ENCODE measurements at places on chromosomes 2 and 18.

GRCh38 chr2:38146275-38146906 lies 70.4 kb upstream of the CYP1B1 start:
- peak; percentile 83 for DNase-seq

- DNase-seq = no peak
Observed at GRCh38 chr2:164837807-164838206, 3.8 kb downstream of the COBLL1 start.

DNA sequence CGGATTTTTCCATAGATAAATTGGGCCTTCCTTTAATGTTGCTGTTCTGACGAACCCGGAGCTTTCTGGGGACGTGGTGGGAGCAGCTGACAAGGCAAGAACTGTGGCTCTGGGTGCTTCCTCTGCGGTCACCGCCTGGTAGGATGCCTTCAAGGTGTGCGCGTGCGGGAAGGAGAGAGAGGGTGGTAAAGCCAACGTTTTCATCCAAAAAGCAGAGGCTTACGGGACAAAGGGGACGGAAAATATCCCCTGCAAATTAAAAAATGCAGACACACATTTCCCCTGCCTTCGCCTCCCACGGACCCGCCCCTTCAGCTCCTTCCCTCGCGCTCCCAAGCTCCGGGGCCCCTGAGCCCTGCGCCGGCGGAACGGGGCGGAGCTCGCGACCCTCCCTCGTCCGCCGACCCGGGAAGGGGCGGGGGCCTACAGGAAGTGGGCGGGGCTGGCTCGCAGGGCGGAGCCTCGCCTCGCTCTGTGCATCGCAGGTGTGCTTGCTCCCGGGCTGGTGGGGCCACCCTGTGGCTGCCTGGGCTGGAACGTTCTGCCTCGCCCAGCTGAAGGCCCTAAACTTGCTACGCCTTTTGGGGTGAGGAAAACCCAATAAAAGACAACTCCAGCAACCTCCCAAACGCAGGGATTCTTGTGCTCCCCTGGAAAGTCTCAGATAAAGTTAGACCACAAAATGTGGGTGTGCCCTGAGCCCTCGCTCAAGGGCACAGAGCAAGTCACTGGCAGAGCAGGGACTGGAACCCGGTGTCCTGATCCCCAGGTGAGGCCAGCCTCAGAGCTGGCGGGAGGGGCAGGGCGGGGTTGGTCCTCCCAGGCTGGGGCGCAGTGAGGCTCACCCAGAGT lies 25.4 kb upstream of the SLC66A3 start:
- no peak for DNase-seq

DNA sequence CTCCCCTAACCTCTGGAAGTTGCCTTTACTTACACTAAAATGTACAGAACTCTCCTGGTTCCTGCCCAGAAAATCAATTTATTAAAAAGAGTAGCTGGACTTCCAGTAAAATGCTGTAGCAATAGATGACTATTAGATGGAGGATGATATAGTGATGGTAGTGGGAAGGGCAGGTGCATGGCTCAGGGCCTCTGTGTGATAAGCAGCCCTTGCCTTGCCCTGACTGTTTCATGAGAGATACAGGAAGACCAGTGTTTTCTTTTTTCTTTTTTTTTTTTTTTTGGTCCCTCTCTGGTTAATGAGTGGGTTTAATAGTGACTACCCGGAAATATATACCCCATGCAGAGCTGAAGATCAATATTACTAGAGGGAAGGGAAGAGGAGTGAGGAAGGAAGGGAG lies 48.7 kb upstream of the NEDD4L start:
- no peak for DNase-seq

GRCh38 chr2:174218773-174219172 lies 29.6 kb downstream of the OLA1 start:
- no peak for DNase-seq

- DNase-seq = no peak
Observed at GRCh38 chr2:121608367-121608766, 40.9 kb downstream of the CLASP1 start.

- no peak for DNase-seq
Observed at GRCh38 chr2:235405612-235406361, 88.1 kb upstream of the AGAP1 start.

DNA sequence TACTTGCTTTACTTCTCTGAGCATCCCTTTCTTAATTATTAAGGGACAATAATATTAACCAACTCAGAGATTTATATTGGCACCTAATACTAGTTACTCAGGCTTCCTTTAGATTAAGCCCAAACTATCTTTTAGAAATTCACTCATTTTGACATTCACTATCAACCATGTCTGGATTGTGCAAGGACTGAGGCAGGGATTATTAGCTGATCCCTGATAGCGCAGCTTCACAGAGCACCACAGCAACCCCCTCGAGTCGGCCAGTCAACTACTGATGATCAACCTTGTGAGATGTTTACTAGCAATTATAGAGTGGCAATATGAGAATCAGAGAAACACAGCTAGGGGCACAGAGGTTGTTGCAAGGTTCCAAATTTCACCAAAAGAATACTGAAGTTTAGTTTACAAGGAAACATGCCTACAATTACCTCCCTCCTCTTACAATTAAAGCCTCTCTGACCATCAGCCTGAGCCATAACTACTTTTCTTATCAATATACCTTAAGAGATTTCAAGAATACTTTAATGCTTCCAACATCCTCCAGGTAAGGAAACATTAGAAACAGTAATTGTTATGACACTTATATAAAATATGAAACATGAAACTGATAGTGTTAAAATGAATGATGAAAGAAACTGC lies 191.6 kb downstream of the TCF4 start:
- DNase-seq = no peak

DNA sequence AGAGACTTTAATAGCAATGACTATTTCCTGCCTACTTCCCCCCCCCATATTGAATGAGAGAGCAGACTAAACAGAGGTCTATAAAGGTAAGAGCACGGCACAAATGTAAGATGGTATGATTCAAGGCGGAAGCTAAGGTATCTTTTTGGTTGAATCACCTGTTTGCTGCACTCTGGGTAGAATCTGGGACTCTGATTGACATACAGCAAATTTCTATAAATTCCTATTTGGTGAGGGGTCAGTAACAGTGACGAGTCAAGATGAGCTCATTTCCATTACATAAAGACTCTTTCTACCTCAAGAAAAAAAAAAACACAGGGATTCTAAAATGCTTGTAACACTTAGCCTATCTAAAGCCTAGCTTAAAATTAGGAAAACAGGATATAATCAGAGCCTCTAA lies 297.3 kb downstream of the TNS1 start:
- no peak for DNase-seq

GRCh38 chr2:71150082-71150816 lies 19.8 kb downstream of the MPHOSPH10 start:
- DNase-seq = no peak

GRCh38 chr2:217011576-217011975 lies 151.7 kb upstream of the TNP1 start:
- no peak for DNase-seq

GRCh38 chr2:197308585-197308984 lies 2.0 kb downstream of the ANKRD44 start:
- no peak for DNase-seq

DNA sequence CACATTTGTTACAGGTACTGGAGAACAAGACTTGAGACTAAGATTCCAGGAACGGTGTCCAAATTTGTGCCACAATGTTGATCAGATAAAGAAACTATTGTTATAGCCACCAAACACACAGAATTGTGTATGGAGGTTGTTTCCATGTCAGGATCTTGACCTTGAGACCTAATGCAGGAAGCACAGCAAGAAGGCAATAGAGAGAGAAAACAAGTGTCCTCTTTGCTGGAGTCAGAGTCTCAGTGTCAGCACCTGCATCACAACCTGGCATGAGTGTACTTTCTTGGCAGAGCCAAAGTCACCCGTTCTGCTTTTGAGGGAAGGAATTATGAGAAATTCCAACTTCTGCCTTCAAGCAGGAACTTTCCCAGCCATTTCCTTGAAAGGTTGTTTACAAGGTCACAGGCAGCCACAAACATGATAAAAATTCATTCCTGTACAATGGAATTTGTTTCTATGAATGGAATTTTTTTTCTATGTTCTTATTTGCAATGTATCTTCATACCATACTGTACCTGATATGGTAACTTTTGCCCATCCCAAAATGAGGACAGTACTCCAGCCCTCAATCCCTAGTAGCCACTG lies 118.4 kb downstream of the PKP4 start:
- DNase-seq = no peak

- DNase-seq = no peak
Observed at GRCh38 chr2:233081731-233082221, 21.6 kb downstream of the INPP5D start.

DNA sequence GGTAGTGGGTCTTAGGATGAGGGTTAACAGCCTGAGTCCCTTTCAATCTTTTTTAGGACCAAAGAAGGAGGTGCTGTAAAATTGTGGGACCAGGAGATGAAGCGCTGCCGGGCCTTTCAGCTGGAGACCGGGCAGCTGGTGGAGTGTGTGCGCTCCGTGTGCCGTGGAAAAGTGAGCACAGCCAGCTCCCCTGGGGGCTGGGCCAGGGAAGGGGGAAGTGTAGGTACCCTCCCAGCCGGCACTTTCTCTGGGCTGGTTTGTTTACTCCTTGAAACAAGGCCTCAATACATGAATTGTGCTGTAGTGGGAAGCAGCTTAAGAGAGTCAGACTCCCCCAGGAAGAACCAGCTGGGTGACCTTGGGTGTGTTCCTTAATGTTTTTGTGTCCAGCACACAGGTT lies 90.1 kb downstream of the RTN4 start:
- DNase-seq = no peak

DNA sequence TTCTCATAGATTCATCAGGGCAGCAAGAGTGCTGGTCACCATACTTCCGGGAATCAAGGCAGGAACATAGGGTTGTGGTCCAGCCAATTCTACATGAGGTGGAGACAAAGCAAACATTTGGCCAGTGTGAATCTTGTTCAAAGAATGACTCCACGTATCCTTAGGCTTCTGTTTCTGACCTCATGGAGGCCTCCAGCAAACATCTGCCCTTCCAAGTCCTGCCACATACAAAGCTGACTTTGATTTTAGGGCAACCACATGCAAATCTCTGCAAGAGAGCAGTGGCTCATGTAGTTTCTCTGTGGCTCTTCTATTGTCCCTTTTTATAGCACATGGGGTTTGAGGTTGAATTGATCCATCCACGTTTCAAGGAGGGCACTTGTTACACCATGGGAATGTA lies 132.1 kb upstream of the MMADHC start:
- no peak for DNase-seq

DNA sequence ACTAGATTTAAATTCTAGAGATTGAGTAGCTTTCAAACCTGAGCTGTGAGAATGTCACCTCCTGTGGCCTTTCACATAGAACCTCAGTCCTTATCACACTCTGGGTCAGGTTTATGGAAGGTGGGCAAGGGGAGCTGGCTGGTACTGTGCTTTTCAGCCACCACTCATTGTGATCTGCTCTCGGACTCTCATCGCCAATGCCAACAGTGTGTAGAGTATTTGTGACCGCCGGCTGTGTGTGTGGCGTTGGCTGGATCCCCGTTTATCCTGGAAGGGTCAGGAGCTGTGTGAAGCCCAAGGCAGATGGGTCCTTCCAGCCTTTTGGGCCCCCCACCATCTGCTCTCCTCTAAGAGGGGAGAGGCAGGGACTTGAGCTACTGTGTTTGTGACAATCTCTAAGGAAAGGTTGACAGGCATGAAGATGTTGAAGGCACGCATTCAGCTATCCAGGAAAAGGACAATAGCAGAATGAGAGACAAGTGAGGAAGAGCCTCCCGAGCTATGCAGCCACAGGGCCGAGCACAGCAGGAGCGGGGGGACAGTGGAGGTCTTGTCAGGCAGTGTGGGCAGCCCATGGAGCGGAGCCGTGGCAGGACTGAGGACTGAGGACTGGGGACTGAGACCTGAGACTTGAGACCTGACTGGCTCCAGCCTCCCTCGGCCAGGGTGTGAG lies 107.1 kb upstream of the TPO start:
- DNase-seq = no peak

- no peak for DNase-seq
Observed at GRCh38 chr18:1665079-1665478, 760.4 kb downstream of the ADCYAP1 start.

- DNase-seq = no peak
Observed at GRCh38 chr18:54647176-54647575, 56.1 kb downstream of the DYNAP start.

- DNase-seq = no peak
Observed at GRCh38 chr2:208371634-208371935, 35.0 kb upstream of the PTH2R start.

DNA sequence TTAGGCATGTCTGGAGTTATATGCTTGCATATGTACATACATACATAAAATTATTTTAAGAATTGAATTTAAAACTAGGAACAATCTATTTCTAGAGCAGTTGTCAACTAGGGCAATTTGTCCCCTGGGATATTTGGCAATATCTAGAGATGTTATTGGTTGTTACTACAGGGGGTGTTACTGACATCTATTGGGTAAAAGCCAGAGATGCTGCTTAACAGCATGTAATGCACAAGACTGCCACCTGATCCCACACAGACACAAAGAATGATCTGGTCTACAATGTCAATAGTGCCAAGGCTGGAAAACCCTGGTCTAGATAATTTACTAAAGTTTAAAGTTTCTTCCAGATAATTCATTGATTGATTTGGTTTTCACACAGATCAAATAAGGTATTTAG lies 185.3 kb downstream of the NYAP2 start:
- DNase-seq = no peak

GRCh38 chr18:3236470-3236869 lies 11.1 kb upstream of the MYL12A start:
- DNase-seq = no peak

DNA sequence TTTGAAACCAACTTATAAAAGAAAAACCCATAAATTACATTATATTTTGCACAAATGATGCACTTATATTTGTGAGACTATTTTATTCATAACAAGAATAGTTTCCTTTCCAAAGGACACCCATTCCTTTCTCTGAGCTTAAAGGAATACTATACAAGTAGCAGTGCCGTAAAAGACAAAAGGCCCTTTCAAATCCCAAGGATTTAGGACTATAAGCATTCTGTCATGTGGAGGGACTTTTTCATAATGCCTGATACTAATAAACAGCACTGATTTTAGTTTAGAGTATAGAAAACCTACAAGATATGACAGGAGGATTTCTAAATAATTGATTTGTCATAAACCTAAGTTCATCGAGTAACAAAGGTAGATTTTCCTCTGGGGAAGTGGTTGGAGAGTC lies 1134.2 kb upstream of the ZEB2 start:
- DNase-seq = no peak
